Muscle of leg (tissue), 16 donors: ENCODE measurements at places on chromosomes 11 and 22. TPM values are rescaled to one million over a fixed set of nuclear protein-coding genes. Genes with fewer than 3 reads are reported as not detected.

DNA sequence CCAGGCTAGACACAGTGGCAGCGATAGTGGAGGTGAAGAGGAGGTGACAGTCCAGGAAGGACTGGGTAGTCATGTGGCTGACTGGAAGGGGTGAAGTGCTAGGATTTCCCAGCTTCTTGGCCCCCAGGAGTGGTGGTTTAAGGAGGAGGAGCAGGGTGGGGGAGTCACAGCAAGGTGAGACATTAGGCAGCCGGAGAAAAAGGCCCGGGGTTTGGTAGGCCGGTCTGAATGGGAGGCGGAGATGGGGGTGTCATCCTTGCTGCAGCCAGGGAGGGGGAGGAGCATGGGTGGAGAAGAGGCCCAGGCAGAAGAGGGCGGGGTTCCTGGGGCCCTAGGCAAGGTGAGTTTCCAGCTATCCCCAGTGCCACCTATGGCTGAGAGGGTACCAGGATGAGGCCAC lies 6.1 kb downstream of the SIPA1 start:
- H3K27me3 ChIP-seq, result no peaks in the 10 kb centered on the region
- no peak overlapping the region for H3K27ac ChIP-seq
- no peak overlapping the region for H3K4me3 ChIP-seq
- H3K4me1 ChIP-seq, result peaks cover 50% of the 10 kb centered on the region
- H3K36me3 ChIP-seq, result peaks cover 51% of the 10 kb centered on the region

- peaks cover 12% of the 10 kb centered on the region for H3K27me3 ChIP-seq
- no peaks in the 10 kb centered on the region for H3K36me3 ChIP-seq
- H3K4me3 ChIP-seq, result no peak overlapping the region
- no peaks in the 10 kb centered on the region for H3K4me1 ChIP-seq
- no peak for DNase-seq
These were observed 70.7 kb upstream of the THY1 start for GRCh38 chr11:119493712-119494111.

MUC2 gene
- not detected for total RNA-seq

C11orf21 gene
- 2.3 TPM for total RNA-seq

DNA sequence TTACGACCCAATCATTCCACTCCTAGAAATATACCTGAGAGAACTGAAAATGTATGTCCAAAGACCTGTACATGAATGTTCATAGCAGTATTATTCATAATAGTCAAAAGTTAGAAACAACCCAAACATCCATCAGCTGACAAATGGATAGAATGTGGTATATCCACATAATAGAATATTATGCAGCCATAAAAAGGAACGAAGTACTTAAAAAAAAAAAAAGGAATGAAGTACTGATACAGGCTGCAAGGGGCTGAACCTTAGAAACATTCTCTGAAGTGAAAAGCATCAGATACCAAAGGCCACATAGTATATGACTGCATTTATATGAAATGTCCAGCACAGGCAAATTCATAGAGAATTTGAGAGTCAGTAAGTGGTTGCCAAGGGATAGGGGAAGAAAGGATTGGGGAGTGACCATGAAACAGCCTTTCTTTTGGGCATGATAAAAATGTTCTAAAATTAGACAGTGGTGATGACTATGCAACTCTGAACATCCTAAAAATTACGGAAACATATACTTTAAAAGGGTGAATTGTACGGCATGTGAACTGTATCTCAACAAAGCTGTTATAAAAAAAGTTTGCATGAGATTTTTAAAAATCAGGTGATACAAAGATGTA lies 1.8 kb downstream of the TPST2 start:
- no peak overlapping the region for H3K27ac ChIP-seq
- peaks cover 15% of the 10 kb centered on the region for H3K4me1 ChIP-seq
- no peaks in the 10 kb centered on the region for H3K36me3 ChIP-seq
- no peaks in the 10 kb centered on the region for H3K27me3 ChIP-seq

OR4C46 gene
- total RNA-seq, result not detected

GRCh38 chr11:36271794-36272407 lies 17.3 kb downstream of the COMMD9 start:
- H3K27ac ChIP-seq, result no peak overlapping the region
- no peak for DNase-seq
- H3K4me1 ChIP-seq, result peaks cover 24% of the 10 kb centered on the region
- H3K36me3 ChIP-seq, result peaks cover 45% of the 10 kb centered on the region
- no peak overlapping the region for H3K4me3 ChIP-seq
- H3K27me3 ChIP-seq, result no peaks in the 10 kb centered on the region

GRCh38 chr11:16771350-16772140 lies 33.1 kb downstream of the C11orf58 start:
- no peak overlapping the region for H3K27ac ChIP-seq
- DNase-seq, result no peak
- no peaks in the 10 kb centered on the region for H3K36me3 ChIP-seq
- H3K4me1 ChIP-seq, result peaks cover 25% of the 10 kb centered on the region
- no peaks in the 10 kb centered on the region for H3K27me3 ChIP-seq

VSIG10L2 gene
- total RNA-seq, result 0.27 TPM

KRTAP5-6 gene
- total RNA-seq, result not detected

NXPE2 gene
- total RNA-seq, result 0.18 TPM

DNA sequence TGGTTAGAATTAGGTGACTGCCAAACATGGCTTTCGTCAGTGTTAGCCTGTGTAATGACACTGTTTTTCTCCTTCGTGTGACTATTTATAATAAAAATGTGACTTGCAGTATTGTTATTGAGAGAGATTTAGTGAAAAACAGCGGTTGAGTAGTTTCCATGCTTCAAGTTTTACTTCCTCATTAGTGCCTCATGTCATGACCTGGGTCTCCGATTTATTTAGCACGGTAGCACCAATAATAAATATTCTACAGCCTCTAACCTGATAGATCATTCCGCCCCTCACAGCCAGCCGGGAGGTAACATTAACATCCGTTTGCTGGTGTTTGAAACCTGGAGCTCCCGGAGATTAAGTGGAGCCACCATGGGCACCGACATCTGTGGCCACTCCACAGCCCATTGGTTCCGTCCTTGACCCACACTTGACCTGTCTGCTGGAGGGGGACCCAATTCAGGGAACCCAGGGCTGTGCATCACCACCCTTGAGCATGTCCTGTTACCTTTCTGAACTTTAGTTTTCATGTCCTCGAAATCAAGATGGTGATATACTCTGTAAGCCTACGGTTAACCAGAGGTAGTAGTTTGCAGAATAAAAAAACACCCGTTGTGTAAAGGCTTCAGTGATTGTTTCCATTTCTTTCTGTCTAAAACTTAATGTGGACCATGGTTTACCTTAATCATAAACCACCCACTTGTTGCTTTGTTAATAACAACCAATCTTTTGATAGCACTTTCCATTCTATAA lies 104.1 kb downstream of the ATXN10 start:
- H3K27ac ChIP-seq, result no peak overlapping the region
- DNase-seq, result no peak
- no peak overlapping the region for H3K4me3 ChIP-seq
- no peaks in the 10 kb centered on the region for H3K36me3 ChIP-seq

DNA sequence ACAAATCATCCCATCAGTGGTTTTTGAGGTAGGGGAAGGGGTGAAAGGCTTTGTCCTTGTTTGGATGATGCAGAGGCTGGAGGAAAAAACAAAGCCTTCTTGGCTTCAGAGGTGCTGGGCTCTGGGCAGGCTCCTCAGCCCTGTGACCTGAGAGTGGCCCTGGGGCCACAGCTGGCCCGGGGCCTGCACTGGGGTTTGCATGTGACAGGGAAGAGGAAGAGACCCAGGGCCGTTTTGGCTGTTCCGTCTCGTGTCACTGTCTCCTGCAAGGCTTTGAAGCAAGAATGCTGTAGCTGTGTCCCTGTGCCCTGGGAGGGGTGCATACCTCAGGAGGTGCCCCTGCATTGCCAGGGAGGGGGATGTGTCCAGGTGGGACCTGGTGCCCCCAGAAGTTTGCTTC lies 12.6 kb downstream of the ARHGAP8 start:
- DNase-seq, result no peak
- H3K4me1 ChIP-seq, result peaks cover 12% of the 10 kb centered on the region
- H3K27ac ChIP-seq, result no peak overlapping the region
- H3K36me3 ChIP-seq, result no peaks in the 10 kb centered on the region

DNA sequence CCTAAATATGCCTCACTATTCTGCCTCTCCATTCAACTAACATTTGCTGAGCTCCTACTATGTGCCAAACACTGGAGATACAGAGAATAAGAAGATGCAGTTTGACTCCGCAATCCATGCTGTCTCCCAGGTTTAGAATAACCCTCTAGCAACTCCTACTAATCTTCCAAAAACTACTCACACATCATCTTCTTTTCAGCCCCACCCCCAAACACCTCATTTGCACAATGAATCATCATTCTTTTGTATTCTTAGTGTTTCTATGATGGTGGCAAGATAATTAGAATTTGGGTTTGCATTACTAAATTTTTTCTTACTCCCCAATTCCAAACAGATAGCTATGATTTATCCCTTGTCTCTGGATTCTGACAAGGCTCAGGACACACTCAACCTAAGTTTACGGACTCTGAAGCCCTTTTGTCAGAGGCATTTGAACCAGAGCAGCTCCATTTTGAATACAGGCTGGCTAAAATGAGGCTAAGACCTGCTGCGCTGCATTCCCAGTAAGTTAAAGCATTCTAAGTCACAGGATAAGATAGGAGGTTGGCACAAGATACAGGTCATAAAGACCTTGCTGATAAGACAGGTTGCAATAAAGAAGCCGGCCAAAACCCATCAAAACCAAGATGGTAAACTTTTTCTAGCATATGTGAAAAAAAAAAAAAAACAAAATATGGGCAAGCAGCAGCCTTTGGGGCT lies 1038.9 kb downstream of the DLG2 start:
- H3K27me3 ChIP-seq, result no peaks in the 10 kb centered on the region
- no peak overlapping the region for H3K4me3 ChIP-seq
- no peak for DNase-seq

OR51E2 gene
- 0.53 TPM for total RNA-seq

DNA sequence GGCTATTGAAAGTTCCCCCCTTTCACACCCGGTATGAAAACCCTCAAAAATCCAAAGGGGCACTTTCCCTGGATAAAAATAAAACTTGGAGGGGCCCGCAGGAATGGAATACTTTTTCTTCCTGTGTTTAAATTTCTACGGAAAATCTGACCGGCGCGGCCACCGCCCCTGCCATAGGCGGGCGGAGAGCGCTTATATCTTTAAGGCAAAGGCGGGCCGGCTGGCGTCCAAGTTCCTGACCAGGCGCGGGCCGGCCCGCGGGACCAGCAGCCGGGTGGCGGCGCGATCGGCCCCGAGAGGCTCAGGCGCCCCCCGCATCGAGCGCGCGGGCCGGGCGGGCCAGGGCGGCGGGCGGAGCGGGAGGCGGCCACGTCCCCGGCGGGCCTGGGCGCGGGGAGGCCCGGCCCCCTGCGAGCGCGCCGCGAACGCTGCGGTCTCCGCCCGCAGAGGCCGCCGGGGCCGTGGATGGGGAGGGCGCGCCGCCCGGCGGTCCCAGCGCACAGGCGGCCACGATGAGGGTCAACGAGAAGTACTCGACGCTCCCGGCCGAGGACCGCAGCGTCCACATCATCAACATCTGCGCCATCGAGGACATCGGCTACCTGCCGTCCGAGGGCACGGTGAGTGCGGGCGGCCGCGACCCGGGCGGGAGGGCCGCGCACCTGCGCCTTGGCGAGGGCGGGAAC lies at the start of gene ANO1:
Gene ANO1 (plus strand): TSS at position 223 of the 686 bp plus-strand sequence. CDS start 290 bp downstream, at position 513.
- H3K36me3 ChIP-seq, result no peaks in the 10 kb centered on the region
- peaks cover 13% of the 10 kb centered on the region for H3K4me1 ChIP-seq
- peak within 1 kb of the TSS; percentile 25 for H3K4me3 ChIP-seq
- H3K27ac ChIP-seq, result no peak within 1 kb of the TSS

GRCh38 chr11:12180257-12181205 lies 70.1 kb downstream of the MICAL2 start:
- no peak overlapping the region for H3K4me3 ChIP-seq
- H3K27ac ChIP-seq, result peak overlapping the region; percentile 88
- no peaks in the 10 kb centered on the region for H3K36me3 ChIP-seq
- no peaks in the 10 kb centered on the region for H3K27me3 ChIP-seq
- H3K4me1 ChIP-seq, result peaks cover 50% of the 10 kb centered on the region

DNA sequence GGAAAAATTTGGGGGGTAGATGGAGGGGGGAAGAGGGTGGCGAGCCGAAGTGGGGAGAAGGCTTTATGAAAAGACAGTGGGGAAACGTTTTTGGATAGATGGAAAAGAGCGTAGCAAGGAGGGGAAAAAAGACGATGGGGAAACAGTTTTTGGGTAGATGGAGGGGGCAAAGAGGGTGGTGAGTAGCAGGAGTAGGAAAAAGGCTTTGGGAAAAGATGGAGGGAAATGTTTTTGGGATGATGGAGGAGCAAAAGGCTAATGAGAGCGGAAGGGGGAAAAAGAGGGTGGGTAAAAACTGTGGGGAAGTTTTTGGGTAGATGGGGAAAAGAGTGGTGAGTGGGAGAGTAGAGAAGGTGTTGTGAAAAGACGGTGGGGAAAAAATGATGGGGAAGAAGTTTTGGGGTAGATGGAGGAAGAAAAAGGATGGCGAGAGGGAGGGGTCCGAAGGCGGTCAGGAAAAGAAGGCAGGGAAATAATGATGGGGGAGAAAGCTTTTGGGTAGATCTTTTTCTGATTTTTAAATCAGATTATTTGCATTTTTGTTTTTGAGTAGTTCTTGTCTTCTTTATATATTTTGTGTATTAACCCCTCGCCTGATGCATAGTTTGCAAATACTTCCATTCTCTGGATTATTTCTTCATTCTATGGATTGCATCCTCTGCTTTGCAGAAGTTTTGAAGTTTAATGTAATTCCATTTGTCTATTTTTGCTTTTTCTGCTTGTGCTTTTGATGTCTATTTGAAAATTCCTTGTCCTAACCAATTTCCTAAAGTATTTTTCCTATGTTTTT lies 115.3 kb upstream of the SERPIND1 start:
- no peaks in the 10 kb centered on the region for H3K36me3 ChIP-seq
- H3K27me3 ChIP-seq, result peaks cover 4% of the 10 kb centered on the region
- no peak overlapping the region for H3K4me3 ChIP-seq
- H3K27ac ChIP-seq, result no peak overlapping the region
- no peak for DNase-seq

- DNase-seq, result peak; percentile 14
- H3K36me3 ChIP-seq, result no peaks in the 10 kb centered on the region
- H3K27me3 ChIP-seq, result peaks cover 58% of the 10 kb centered on the region
- H3K4me3 ChIP-seq, result peak overlapping the region; percentile 7
- H3K27ac ChIP-seq, result no peak overlapping the region
These were observed 2.5 kb upstream of the CALCA start for GRCh38 chr11:14974515-14975251.

PAK1 gene
- 63.0 TPM for total RNA-seq

FGF19 gene
- total RNA-seq, result 0.44 TPM

TRIM48 gene
- not detected for total RNA-seq

GTSE1 gene
- total RNA-seq, result 4.4 TPM

SLC25A22 gene
- total RNA-seq, result 5.4 TPM

GPHA2 gene
- total RNA-seq, result not detected
